ENCODE measurements at places on chromosomes 11 and 22.

DNA sequence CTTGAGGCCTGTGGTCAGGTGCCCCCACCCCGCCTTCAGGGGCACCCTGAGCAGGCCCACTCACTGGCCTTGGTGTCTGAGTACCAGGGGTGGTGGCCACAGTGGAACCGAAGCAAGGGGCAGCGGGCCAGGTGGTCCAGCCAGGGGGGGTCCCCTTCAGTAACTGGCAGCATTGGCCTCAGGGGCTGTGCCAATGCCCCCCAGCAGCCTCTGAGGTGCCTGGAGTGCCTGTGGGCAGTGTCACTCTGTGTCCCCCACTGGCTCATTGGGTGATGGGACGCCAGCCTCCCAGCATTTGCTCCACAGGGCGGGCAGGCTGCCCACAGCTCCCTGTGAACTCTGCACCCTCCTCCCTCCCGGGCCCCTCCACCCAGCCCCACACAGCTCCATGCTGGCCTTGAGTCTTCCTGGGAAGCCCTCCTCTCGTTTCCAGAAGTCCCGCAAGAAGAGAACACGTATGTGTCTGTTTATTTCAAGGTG is 29.5 kb upstream of the CARS1 start:
- no peak for DNase-seq

- DNase-seq = no peak
Measured at GRCh38 chr11:125593114-125593820, 615 bp downstream of the STT3A start.

DNA sequence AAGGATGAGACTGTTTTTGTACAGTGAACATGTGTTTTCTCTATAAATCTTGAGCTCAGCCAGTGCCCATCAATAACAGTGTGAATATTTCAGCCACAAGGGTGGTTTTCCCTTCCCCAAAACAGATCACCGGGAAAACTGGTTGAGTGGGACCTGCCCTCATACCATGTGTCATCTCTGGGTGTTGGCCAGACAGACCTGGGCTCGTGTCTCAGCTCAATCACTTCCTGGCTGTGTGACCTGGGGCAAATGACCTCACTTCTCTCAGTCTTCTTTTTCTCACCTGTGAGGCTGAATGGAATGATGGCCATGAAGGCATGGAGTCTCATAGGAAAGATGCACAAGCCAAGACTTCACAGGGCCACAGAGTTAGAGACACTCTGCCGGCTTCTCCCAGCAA is 74.7 kb downstream of the COMMD9 start:
- DNase-seq = no peak

- DNase-seq = no peak
Measured at GRCh38 chr11:14290422-14290821, 68.6 kb downstream of the RRAS2 start.

DNA sequence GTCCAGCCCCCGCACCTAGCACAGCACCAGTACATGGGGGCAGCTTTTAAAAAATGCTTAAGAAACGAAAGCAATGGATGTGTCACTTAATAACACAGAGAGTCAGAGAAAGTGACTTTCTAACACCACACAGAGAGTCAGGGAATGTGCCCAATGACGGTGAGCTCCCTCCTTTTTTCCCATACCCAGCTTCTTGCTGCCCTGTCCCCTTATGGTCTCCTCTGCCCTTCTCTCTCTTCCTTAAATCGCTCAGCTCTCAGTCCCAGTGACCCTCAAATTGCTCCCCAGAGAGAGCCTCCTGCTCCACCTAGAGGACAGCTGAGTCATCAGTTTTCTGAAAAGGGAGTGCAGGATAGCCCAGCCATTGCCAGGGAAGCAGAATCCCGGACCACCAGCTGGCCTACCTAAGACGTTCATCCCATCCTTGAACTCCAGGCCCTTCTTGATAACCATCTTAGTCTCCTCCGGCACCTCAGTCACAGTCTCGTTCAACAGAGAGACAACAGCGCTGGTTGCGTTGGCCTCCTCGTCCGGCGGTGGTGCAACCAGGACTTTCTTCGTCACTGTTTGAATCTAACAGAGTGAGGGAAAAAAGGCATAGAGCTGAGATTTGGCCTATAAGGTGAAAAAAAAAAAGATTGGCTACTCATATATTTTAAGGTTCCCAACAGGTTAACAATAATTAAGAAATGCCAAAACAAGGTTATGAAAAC is 113.5 kb downstream of the SLC1A2 start:
- DNase-seq = peak; percentile 50

- DNase-seq = peak; percentile 15
Measured at GRCh38 chr11:18393581-18394274, 635 bp upstream of the LDHA start.

DNA sequence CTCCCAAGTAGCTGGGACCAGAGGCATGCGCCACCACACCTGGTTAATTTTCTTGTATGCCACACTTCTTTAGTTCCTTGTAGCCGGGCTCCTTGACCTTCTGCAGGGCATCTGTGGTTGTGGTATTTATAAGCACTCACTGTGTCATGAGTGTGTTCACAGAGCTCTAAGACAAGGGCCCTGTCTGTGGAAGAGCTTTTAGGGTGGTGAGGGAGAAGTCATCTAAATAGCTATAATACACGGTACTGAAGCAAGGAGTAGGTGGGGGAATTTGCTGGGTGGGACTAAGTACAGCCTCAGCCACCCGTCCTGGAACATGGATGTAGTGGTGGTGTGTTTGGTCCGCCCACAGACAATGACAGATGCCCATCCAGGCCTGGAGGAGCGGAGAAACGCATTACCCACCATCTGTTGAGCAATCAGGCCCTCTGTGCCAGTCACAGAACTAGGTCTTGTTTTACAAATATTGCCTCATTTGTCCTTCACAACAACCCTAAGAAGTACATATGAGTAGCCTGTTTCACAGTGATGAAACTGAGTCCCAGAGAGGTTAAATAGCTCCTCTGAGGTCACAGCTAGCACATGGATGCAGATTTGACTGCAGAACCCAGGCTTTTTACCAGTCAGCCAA is 10.1 kb downstream of the ACO2 start:
- DNase-seq = peak; percentile 15

DNA sequence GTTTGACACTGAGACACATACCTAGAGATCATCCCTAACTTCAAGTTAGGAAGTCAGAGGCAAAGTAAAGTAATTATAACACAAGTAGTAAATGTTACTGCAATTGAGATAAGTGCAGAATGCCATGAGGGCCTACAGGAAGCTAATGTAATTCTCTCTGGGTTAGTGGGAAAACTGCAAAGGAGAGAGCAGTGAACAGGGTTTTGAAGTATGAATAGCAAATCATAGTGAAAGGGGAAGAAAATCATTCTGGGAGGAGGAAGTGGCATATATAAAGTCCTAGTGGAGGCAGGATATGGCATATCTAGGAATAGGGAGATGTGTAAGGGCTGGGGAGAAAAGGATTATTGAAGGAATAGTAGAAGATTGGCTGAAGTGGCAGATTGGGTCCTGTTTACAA is 27.9 kb downstream of the RNF169 start:
- no peak for DNase-seq

DNA sequence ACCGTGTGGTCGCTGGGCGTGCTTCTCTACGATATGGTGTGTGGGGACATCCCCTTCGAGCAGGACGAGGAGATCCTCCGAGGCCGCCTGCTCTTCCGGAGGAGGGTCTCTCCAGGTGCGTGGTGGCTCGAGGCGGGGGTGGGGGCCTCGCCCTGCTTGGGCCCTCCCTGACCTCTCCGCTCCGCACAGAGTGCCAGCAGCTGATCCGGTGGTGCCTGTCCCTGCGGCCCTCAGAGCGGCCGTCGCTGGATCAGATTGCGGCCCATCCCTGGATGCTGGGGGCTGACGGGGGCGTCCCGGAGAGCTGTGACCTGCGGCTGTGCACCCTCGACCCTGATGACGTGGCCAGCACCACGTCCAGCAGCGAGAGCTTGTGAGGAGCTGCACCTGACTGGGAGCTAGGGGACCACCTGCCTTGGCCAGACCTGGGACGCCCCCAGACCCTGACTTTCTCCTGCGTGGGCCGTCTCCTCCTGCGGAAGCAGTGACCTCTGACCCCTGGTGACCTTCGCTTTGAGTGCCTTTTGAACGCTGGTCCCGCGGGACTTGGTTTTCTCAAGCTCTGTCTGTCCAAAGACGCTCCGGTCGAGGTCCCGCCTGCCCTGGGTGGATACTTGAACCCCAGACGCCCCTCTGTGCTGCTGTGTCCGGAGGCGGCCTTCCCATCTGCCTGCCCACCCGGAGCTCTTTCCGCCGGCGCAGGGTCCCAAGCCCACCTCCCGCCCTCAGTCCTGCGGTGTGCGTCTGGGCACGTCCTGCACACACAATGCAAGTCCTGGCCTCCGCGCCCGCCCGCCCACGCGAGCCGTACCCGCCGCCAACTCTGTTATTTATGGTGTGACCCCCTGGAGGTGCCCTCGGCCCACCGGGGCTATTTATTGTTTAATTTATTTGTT is 2.4 kb downstream of the PIM3 start:
- no peak for DNase-seq

DNA sequence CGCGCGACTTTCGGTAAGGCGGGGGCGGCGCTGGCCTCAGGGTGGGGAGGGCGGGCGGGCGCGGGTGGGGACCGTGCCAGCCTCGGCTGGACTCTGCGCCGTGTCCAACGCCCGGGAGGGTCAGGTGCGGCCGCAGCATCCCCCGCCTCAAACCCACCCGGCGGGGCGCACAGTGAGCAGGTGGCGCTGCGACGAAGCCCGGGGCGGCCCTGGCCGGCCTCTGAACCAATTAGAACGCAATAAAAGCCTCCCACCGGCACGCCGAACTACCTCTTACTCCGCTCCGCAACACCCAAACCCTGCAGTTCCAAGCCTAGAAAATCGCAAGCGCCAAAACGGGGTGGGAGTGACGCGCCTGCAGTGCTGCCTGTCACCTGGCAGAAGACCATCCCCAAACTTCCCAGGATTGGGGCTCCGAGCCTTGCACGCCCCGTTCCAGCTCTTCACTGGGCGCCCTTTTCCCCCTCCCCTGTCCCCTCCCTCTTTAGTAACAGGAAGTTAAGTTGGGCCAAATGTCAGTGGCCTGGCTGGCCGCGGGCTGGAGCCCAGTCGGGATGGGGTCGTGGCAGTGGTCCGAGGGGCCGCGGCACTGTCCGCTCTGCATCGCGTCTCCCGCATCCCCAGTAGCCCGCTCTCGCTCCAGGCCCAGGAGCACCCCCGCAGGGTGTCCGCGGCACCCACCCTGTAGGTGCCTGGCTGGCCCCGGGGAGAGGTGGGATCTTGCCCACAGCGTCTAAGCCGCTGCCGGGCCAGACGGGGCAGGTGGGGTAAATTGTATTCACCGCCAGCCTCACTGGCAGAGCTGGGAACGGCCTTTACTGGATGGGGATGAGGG is 541 bp downstream of the MICAL2 start:
- DNase-seq = peak; percentile 42

GRCh38 chr22:49972163-49973017 is 11.8 kb downstream of the PIM3 start:
- no peak for DNase-seq

DNA sequence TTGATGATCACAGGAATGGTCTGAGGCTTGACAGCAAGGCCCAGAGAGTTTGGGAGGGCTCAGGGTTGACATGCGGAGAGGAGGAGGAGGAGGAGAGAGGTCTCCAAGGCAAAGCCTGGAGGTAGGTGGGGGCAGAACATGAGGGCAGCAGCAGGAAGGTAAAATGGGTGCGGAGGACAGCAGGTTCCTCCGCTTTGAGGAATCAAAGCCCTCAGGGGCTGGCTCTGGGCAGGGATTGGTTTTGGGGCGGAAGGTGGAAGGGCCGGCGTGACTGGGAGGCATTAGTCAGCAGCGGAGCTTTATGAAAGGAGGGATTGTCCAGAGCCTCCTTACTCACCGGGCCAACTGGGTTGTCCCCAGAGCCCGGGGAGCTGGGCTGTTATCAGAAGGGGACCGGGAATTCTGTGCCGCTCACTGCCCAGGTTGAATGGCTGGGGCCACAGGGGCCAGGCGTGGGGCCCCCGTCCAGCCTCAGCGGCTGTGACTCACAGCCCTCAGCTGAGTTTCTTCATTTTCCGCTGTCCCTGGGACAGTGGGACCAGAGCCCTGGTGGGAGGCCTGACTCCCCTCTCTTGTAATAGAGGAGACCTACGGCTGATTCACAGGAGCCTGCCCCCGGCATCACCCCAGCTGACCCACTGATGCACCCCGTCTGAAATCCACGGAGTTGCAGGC is 36.2 kb downstream of the LIF start:
- peak; percentile 38 for DNase-seq

DNA sequence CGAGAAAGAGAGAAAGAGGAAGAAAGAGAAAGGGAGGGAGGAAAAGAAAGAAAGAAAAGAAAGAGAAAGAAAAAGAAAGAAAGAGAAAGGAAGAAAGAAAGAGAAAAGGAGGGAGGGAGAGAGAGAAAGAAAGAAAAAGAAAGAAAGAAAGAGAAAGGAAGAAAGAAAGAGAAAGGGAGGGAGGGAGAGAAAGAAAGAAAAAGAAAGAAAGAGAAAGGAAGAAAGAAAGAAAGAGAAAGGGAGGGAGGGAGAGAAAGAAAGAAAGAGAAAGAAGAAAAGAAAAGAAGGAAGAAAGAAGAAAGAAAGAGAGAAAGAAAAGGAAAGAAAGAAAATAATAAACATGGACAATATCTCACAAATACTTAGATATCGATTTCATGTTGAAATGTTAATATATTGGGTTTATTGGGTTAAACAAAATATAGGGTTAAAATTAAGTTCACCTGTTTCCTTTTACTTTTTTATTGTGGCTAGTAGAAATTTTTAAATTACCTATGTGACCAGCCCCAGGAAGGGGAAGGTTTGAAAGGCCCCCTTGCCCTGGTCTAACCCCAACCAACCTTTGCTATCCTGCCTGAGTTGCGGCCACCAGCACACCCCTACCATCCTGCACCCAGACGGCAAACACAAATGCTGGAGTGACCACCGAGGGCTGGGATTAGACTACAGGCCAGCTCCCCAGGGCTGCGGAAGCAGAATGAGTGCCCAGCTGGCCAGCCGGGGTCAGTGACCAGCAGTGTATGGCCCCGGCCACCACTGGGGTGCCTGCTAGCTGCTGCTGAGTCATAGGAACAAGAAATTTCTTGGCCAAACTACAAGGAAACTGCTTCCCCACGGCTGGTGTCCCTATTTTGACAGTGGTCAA is 81.0 kb upstream of the FGF3 start:
- DNase-seq = no peak

- no peak for DNase-seq
Measured at GRCh38 chr22:19993926-19994325, 22.7 kb downstream of the ARVCF start.

DNA sequence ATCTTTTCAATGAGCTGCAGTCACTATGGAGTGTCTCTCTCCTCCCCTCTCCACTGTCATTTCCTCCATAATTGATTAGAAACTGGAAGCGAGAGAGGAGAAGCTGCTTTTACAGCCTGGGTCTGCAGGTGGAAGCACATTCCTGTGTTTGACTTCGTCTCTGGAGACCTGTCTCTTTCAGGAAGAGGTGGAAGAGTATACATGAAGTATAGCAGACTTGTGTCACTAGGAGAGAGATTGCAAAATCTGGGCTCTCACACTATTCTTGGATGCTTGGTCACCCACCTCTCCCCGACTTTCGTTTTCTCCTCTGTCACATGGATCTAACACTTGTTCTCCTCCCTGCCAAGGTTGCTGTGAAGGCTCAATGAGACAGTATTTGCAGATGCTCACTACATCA is 323.3 kb downstream of the NTM start:
- DNase-seq = no peak
